Jurkat, Clone E6-1 (cell line): ENCODE measurements at places on chromosomes 6 and 20.

DNA sequence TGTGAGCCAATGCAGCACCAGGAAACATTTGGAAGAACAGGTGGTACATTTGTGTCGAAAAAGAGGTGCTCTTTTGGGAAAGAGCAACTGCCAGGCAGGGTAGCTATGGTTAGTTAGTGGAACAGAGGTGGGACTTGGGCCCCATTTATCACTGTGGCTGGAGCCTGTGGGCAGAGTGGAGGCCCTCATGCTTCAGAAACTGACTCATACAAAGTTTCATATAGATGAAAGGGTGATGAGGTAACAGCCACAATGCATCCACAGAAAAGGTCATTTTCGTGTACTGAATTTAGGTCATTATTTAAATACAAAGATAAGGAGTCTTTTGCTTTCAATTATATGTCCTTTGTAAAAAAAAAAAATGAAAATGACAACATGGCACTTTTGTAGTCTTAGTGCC, 76.4 kb upstream of the HS3ST5 start:
- DNase-seq: no peak

GRCh38 chr6:14505401-14505800, 387.8 kb downstream of the CD83 start:
- DNase-seq: no peak

GRCh38 chr20:10218536-10219451, at the start of gene SNAP25:
Gene SNAP25, plus strand, starts transcription at chr20:10218830. Its CDS starts 56,662 bp downstream, at chr20:10275492.
- DNase-seq: peak; percentile 78

DNA sequence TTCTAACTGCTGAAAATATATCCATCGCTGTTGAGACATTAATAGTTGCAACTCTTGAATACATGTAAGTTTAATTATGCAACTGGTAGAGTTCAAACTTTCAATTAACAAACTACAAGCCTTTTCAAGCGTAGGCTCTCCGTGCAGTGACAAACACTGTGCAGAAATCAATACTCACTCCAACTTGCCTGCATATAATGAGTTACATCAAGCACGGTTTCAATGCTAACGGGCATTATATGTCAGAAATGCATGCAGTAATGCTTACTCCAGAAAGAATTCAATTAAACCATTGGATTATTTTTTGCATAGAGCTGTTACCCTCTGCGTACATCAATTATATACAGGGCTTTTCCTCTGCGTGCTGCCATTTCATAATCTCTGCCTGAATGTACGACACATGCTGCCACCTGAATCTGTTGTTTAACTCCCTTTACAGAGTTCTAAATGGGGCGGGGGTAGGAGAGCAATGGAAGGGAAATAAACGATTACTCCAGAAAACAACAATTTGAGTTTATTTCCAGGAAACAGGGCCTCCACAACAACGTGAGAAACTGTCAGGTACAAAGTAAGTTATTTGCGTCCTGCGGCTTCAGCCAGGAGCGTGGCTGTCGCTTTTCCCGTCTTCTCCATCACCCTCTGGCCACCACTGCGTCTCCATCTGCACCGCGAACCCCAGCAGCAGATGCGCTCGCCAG, 1.8 kb downstream of the PTPRK start:
- no peak for DNase-seq

GRCh38 chr6:157517601-157518359, 136.8 kb downstream of the ZDHHC14 start:
- no peak for DNase-seq

GRCh38 chr6:134363323-134364039, 45.6 kb upstream of the SGK1 start:
- DNase-seq: no peak
